DMS79 (cell line): ENCODE measurements at places on chromosomes 1 and 21.

DNA sequence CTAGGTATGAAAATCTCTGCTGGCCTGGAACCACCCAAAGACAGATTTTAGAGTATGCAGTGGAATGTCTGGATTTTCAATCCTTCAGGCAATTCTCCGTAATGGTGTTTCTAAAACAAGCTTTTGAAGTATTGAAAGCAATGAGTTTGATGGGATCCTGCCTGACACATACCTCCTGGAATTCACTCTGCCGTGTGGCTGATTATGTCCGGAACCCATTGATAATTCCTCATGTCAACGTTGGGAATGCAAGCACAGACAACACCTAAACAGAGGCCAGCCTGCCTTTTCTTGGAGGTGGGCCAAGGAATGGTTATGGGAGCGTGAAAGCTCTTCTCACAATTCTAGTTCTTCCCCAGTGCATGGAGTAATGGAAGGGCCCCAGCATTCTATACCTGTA lies 168.9 kb upstream of the HMCN1 start:
- DNase-seq: peak; percentile 7

DNA sequence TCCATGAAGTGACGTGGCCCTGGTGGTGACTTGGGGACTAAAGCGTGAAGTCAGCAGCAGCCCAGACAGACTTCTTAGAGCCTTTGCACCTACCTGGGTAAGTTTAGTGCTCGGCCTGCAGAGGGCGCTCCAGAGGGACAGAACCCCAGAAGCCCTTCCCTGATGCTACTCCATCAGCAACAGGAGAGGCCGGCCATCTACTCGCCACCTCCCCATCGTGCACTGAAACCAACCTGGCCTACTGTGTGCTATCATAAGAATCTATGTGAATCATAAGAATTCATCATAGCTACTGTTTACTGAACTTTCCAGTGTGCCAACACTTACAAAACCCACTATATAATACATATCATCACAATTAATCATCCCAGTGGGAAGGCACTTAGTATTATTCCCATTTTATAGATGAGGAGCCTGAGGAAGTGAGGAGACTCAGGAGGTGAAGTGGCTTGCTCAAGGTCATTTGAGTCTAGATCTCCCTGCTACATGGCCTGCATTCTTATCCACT lies 7.9 kb upstream of the EDN2 start:
- no peak for DNase-seq

DNA sequence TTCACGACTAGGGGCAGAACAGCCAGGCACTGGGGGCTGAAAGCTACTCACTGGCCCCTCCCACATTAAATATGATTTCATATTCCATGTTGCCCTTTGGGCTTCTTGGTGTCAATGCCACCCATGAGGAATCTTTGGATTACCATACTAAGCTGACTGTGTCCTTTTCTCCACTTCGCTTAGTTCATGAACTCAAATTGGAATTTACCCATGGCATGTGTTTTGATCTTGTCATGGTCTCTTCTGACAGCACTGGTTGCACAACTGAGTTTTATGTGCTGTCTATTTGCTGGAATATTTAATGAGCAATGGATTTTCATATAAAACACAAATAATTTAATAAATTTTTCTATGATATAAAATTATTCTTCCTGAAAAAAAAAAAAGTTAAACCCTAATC lies 59.2 kb downstream of the SERBP1 start:
- DNase-seq: no peak

DNA sequence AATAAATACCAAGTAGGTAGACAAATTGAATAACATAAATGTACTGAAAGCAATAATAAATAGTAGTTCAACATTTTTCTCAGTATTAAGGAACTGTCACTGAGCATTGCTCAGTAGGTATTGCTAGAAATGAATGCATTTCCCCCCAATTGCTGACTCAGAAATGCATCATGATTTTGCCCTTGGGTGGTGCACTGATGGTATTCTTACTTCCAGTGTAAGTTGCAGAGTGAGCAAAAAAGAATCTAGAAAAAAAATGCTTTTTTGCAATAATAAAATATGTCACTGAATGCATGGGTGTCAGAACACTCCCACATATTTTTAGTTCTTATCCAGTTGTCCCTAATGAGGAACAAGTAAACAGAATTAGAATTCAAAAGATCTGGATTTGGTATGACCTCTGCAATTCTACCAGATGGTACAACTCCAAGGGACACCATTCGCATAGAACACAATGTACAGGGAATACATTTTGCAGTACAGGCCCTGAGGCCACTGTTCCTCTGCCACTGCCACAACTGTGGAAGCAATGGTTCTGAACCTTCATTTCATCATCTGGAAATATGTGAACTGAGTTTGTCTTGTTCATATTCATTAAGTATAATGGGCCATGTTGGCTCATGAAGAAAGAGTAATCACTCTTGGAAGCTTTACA lies 78.0 kb downstream of the ATP6V1G3 start:
- DNase-seq: no peak

- DNase-seq: no peak
These were observed 4.0 kb downstream of the CD247 start for GRCh38 chr1:167514288-167514687.

GRCh38 chr1:89146721-89147120 lies 20.8 kb upstream of the GBP2 start:
- DNase-seq: no peak

DNA sequence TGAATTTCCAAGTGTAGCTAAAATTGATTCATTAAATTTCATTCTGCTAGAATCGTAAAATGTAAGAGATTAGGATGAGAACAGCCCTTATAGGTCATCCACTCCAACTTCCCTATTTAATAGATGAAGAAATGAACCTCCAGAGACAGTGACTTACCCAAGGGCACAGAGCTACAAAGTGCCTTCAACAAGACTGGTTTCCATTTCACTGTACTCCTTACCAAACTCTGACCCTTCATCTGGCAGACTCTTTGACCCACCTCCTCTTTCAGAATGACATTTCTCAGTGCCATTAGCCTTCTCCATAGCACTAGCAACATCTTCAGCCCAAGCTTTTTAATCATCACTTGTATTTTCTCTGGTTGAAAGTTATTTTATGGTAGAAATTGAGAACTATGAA lies 161.3 kb downstream of the NEK7 start:
- DNase-seq: no peak

DNA sequence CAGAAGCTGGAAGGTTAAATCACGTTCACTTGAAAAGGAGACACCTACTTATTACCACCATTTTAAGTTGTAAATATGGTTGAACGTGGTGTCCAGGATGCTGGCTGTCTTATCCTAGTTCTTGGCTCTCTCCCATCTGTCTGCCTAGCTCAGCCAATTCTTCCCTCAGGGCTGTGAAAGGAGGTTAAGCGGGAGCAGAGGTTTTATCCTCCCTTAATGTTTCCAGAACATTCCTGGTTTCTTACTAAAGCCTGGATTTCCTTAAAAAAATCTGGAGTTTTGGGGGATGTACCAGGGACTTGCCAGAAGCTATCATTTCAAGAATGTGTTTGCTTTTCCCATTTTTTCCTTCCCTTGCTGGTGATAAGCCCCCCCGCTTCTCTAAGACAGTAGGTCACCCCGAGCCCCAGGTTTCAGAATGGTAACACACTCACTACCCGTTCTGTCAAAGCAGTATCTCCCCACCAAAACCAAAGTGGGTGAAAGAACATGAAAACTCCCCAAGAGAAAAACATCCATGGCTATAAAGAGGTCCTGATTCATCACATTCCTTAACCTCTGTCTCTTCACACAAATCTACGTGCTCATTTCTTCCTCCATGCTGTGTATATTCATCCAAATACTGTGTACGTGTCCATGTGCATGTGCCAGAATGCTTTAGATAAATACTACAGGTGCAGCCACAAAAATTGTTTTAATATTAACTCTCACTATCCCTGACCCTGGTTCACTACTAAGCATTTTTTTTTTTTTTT lies 114.7 kb downstream of the MAP3K21 start:
- no peak for DNase-seq

GRCh38 chr1:150235294-150235851 lies 539 bp downstream of the ANP32E start:
- no peak for DNase-seq

- DNase-seq: no peak
These were observed 314.8 kb downstream of the TPR start for GRCh38 chr1:186060226-186060625.
